HCEC 1CT (cell line): ENCODE measurements at places on chromosomes 2 and 18.

DNA sequence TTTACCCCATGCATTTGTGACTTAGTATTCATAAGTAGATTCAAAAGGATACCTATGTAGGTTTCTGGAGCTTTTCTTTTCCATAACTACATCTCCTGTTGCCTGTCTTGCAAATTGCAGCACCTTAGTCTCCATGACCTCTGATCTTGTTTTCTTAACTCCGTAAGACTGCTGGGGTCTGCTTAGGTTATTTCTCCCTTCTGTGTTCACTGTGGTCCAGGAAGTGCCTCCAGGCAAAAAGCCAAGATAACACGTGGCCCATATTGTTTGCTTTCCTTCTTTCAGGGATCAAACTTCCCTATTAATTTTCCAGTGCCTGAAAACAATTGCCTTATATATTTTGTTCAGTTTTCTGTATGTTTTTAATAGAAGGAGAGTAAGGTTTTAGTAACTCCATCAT lies 86.4 kb downstream of the GCA start:
- no peak for DNase-seq

DNA sequence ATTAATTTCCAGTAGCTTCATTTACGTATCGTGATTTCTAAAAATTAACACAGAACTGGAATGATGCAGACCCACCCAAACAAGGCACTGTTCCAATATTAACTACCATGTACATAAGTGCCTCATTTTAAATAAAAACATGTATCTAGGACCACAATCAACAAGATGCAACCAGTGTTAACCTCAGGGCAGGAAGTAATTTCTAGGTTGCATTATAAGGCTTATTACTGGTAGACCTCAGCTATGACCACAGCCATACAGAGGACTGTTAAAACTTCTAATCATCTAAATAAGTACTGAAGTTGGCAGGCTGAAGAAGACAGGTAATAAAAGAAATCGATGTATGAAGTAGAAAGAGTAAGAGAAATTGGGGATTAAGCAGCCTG lies 262.9 kb downstream of the HDAC4 start:
- DNase-seq = no peak

DNA sequence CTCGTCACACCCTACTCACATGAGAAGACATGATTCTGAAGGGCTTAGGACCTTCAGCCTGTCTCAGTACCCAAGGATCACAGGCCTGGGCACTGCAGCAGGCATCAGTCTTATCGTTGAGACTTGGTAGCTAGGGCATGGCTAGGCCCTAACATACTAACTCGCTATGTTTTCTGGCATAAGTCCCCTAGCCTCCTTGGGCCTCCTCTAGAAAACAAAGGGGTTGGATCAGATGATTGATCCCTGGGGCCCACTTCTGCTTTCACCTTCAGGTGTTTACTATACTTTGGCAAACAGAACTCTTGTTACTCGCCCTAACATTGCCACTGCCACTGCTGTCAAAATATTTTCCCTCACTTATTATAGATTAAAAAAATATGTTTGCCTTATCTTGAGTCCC lies 44.2 kb downstream of the VSNL1 start:
- no peak for DNase-seq

GRCh38 chr2:30716123-30716900 lies 90.9 kb downstream of the CAPN13 start:
- no peak for DNase-seq

DNA sequence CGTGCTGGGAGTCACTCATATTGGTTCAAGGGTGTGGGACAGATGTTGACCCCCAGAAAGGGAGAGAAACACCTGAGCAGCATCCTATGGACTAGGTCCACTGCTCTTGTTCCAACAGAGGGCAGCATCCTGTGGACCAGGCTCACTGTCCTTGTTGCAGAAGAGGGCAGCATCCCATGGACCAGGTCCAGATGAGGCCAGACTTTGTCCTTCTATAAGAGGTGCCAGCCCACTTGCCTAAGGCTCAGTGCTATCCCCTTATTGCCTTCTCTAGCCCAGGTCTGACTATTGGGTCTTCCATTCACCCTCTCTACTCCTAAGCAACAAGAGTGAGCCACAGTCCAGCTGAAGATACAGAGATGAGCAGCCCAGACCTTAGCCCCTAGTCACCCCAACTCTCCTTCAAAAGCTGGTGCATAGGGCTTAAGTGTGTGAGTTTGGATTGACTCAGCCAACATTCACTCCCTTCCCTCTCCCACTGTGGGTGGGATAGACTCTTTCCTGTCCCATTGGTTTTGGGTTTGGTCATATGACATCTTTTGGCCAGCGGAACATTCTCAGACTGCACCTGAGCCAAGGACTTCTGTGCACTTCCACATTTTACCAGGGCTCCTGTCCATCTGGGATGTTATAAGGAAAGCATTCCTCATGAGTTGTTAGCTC lies 132.4 kb upstream of the GPC1 start:
- DNase-seq = no peak

DNA sequence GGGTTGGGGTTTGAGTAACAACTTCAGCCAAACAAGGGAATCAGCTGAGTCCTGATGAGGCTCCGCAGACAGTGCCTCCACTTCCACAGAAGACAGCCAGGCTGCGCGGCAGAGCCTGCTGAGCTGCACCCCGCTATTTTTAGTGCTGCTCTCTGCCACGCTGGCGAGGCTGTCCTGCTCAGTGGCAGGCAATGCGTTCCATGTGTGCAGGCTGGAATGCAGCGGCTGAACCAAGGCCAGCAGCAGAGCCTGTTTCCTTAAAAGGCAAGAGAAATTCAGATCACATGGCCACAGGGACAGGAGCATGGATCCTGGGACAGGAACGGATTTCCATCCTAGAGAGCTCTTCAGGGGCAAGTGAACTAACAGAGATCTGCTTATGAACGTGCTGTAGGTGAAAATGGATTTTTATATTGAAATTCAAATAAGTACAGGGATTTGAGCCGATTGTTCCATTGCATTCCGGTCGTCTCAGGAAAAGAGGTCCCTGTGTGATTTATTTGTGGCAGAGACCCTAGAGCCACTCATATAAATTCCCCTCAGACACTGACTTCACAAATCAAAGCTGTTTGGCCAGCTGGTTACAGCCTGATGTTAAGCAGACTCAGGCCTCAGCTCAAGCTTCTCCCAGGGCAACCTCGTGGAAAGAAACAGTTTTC lies 98.7 kb downstream of the COL6A3 start:
- peak; percentile 99 for DNase-seq

GRCh38 chr2:172845028-172845630 lies 109.5 kb downstream of the RAPGEF4 start:
- DNase-seq = no peak
